Memory B cell (primary cell): ENCODE measurements at places on chromosomes 4 and X.

DNA sequence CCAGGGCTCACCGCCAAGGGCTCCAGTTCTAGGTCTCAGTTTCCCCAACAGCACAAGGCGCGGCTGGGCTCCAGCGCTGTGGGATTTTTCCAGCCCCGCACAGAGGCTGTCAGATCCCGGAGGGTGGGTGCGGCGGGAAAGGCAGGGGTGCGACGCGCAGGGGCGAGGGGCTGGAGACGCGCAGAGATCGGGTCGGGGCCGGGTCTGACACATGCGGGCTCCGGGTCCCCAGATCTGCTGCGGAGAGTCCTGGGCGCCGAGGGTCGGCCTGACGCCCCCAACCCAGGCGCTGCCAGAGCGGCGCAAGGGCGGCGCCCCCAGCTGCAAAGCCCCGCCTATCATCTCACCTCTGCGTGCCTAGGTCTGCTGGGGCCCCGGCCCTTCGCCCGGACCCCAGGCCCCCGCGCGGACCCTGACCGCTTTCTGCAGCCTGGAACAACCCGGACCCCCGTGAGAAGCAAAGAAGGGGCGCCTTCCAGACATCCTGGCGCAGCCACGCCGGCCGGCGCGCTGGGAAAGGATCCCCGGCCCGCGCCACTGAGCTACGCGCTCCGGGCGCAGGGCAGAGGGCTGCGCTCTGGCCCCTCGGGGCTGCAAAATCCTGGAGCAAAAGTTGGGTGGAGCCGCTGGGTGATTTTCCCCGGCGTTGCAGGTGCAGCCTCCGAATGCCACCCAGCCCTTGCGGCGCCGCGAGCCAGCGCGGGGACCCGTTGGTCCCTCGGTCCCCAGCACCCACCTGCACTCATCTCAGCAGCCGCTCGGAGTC, 486 bp downstream of the ABLIM2 start:
- no peaks in the 10 kb centered on the region for H3K36me3 ChIP-seq
- peak overlapping the region; percentile 75 for H3K4me3 ChIP-seq
- no peak for DNase-seq
- H3K27ac ChIP-seq, result no peak overlapping the region
- H3K4me1 ChIP-seq, result peaks cover 17% of the 10 kb centered on the region

DNA sequence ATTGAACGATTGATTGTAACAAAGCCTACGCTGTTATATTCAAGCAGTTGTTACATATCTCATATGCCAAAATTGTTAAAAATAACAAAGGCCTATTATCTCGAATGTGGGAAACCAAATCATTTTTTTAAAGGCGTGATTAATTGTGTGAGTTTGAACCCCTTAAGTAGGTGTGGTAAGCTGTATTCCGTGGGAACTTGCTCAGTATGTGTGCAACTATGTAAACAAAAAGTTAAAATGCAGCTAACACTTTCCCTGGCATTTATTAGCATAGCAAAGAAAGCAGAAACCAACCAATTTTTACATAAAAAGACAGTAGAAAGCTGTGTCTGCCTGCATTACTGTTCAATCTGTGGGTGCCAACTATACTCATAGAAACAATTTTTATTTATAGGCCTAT, 166.0 kb upstream of the HAND2 start:
- no peaks in the 10 kb centered on the region for H3K36me3 ChIP-seq
- H3K27ac ChIP-seq, result no peak overlapping the region
- DNase-seq, result no peak

DNA sequence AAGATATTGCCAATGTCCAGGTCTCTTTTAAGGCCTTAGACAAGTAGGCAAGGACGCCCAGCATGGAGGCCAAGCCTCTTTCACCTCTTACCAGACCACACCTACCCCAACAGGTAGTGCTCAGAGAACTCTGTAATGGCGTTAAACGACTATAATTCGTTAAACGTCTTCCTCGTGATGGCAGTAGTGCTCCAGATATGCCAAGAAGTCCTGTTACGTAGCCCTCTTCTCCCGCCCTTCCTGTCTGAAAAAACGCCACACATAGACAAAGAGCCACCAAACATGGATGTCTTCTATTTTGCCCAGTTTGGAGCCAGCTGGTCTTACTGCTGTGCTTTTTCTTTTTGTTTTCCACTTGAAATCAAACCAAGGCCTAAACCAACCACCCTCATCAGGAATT, 190.7 kb downstream of the OR13H1 start:
- H3K4me3 ChIP-seq, result no peak overlapping the region
- H3K27me3 ChIP-seq, result no peaks in the 10 kb centered on the region
- no peaks in the 10 kb centered on the region for H3K4me1 ChIP-seq
- no peaks in the 10 kb centered on the region for H3K36me3 ChIP-seq

GRCh38 chr4:6221851-6222760, 21.8 kb upstream of the JAKMIP1 start:
- peaks cover 18% of the 10 kb centered on the region for H3K27me3 ChIP-seq
- H3K4me1 ChIP-seq, result peaks cover 4% of the 10 kb centered on the region
- DNase-seq, result no peak

DNA sequence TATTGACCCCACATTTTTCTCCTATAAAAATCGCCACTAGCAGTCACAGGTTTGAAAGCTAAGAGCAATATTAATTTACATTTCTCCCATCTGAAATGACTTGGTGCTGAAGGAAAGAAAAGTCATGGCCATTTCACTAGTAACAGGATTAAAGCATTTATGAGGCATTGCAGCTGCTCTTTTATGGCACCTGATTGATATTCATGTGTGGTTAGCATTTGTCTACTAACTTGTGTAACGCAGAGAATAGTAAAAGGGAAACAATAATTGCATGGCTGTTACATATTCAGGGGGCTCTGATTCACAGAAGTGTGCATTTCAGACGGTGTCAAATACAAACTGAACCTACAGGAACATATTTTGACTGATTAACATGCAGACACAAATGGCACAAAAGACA, 5.2 kb downstream of the PCDH19 start:
- no peak overlapping the region for H3K4me3 ChIP-seq
- H3K36me3 ChIP-seq, result no peaks in the 10 kb centered on the region
- DNase-seq, result no peak
- no peak overlapping the region for H3K27ac ChIP-seq
- peaks cover 2% of the 10 kb centered on the region for H3K4me1 ChIP-seq

DNA sequence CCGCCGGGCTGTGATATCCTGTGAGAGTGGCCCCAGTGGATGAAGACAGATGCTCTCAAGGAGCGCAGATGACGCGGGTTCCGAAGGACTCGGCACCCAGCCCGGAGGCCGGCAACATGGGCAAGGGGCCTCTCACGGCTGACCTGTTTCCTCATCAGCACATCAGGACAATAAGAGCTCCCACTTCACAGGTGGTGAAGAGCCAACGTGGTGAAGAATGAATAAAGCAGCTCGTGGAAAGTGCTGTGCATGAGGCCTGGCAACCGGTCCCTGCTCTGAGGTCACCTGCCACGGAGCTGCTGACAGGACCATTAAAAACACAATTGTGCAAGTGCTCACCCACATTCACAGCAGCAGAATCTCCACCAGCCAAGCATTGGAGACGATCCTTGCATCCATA, 22.9 kb downstream of the ABLIM2 start:
- H3K36me3 ChIP-seq, result peaks cover 17% of the 10 kb centered on the region
- peaks cover 11% of the 10 kb centered on the region for H3K27me3 ChIP-seq
- peaks cover 5% of the 10 kb centered on the region for H3K4me1 ChIP-seq
- H3K4me3 ChIP-seq, result no peak overlapping the region
- no peak overlapping the region for H3K27ac ChIP-seq
- DNase-seq, result no peak

- no peak for DNase-seq
- no peaks in the 10 kb centered on the region for H3K27me3 ChIP-seq
- peaks cover 36% of the 10 kb centered on the region for H3K36me3 ChIP-seq
- H3K4me3 ChIP-seq, result no peak overlapping the region
Measured at GRCh38 chr4:121674696-121675095, 22.1 kb downstream of the ANXA5 start.

DNA sequence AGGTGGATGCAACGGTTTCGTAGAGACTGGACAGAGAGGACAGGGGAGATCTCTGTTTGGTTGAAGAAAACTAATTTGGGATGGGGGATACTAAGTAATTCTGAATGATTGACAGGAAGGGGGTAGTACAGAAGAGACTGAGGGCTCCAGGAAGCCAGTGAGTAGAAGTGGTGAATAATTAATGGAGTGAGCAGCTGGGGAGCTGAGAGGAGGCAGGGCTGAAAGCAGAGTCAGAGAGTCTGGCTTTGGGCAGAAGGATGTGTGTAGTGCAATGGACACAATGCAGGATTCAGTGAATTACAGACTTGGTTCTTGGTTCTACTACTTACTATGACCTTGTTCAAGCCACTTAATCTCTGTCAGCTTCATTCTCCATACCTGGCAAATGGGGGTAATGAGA, 161.7 kb downstream of the RBMX2 start:
- H3K27me3 ChIP-seq, result peaks cover 11% of the 10 kb centered on the region
- no peak overlapping the region for H3K4me3 ChIP-seq
- peaks cover 2% of the 10 kb centered on the region for H3K36me3 ChIP-seq
- peaks cover 2% of the 10 kb centered on the region for H3K4me1 ChIP-seq

DNA sequence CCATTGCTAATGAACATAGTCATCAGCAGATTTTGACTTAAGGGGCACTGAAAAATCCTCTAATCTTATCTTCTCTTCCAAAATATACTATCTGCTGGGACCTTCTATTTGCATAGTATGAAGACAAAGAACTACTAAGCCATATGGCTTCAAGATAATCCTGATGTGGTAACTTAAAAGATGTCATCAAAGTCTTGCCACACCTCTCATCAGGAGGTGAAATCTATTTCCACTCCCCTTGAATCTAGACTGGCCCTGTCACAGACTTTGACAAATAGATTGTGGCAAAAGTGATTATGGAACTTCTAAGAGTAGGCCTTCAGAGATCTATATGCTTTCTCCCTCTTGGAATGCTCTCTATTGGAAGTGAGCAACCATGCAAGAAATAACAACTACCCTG, 27.3 kb upstream of the TET2 start:
- no peaks in the 10 kb centered on the region for H3K36me3 ChIP-seq
- no peak overlapping the region for H3K27ac ChIP-seq

GRCh38 chr4:109429545-109429944, 4.1 kb upstream of the SEC24B start:
- no peak overlapping the region for H3K4me3 ChIP-seq
- no peak for DNase-seq
- peaks cover 2% of the 10 kb centered on the region for H3K36me3 ChIP-seq
- no peak overlapping the region for H3K27ac ChIP-seq

DNA sequence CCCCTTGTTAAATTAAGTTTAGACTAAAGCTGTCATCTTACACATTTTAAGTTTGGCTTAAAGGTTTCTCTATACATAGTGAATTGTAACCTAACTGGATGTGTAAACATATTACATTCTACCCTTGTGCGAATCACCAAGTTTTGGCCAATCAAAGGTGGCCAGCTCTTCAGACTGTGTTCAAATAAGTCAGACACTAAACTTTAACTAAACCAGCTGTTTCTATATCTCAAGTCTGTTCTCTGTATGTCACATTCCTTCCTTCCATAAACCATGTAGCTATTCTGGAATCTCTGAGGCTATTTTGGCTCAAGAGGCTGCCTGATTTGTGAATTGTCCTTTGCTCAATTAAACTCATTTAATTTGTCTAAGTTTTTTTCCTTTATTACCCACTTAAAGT, 6.7 kb downstream of the SULT1B1 start:
- DNase-seq, result no peak
- no peaks in the 10 kb centered on the region for H3K36me3 ChIP-seq
- H3K4me1 ChIP-seq, result no peaks in the 10 kb centered on the region
- H3K27ac ChIP-seq, result no peak overlapping the region
- no peak overlapping the region for H3K4me3 ChIP-seq

DNA sequence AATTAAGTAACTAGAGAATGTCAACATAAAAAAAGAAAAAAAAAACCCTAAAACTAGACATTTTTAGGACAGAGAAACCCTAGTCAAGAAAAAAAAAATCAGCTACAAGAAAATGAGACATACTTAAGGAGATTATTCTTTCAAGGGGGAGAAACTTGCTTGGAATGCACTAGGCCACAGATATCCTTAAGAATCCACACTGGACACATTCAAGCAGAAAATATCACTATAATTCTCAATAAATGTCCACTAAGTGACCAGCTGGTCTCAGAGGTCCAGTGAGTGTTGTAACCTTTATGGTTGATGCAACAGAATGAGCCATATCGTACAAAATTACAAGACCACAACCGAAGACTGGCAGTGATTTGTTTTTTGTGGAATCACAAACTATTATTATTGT, 15.6 kb upstream of the IBSP start:
- peaks cover 3% of the 10 kb centered on the region for H3K27me3 ChIP-seq
- no peak overlapping the region for H3K27ac ChIP-seq
- no peak overlapping the region for H3K4me3 ChIP-seq
- no peaks in the 10 kb centered on the region for H3K4me1 ChIP-seq
- no peak for DNase-seq

- H3K36me3 ChIP-seq, result no peaks in the 10 kb centered on the region
- H3K27ac ChIP-seq, result peak overlapping the region; percentile 88
- H3K4me3 ChIP-seq, result peak overlapping the region; percentile 65
- no peaks in the 10 kb centered on the region for H3K27me3 ChIP-seq
- DNase-seq, result peak; percentile 19
Measured at GRCh38 chrX:23773601-23774175, 9.3 kb upstream of the SAT1 start.

DNA sequence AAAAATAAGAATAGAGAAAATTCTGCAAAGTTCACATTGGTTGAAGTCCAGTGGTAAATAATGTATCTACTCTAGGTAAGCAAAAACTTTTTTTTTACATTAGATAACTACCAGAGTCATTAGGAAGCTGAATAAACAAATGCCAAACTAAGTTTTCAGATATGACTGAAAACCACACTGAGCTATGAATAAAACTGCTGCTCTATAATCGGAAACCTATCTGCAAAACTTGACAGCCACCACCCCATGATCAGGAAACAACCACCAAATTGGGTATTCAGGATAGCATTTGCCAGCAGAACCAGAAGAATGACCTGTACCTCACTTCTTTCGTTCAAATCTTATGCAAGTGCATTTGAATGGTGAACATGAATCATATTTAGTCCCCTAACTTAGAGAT, 173.0 kb upstream of the TET2 start:
- DNase-seq, result no peak
- H3K27me3 ChIP-seq, result no peaks in the 10 kb centered on the region
- no peaks in the 10 kb centered on the region for H3K36me3 ChIP-seq
- H3K4me1 ChIP-seq, result peaks cover 8% of the 10 kb centered on the region
- no peak overlapping the region for H3K4me3 ChIP-seq
- H3K27ac ChIP-seq, result no peak overlapping the region

- H3K4me3 ChIP-seq, result no peak overlapping the region
- peaks cover 1% of the 10 kb centered on the region for H3K36me3 ChIP-seq
- H3K4me1 ChIP-seq, result no peaks in the 10 kb centered on the region
- DNase-seq, result no peak
- H3K27ac ChIP-seq, result no peak overlapping the region
Measured at GRCh38 chr4:8698341-8699062, 105.9 kb downstream of the CPZ start.

DNA sequence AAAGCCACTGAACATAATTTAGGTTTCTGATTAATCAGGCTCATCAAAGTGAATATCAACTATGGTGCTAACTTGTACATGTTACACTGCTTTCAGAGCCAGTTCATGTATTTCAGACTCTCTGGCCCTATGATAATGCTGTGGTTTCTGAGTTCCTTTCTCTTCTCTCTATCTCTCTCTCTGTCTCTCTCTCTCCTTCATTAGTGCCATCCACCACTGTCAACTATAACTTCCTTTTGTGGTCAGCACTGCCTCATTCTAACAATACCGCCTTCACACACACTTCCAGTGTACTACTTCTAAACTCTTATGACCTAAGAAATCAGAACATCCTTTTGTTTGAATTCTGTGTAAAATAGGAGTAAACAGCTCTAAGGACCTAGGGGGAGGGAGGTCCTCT, 907.1 kb downstream of the RPA4 start:
- H3K4me1 ChIP-seq, result peaks cover 2% of the 10 kb centered on the region
- H3K36me3 ChIP-seq, result no peaks in the 10 kb centered on the region
- no peaks in the 10 kb centered on the region for H3K27me3 ChIP-seq
- no peak for DNase-seq

GRCh38 chr4:14262221-14262620, 634.7 kb upstream of the BOD1L1 start:
- H3K27ac ChIP-seq, result no peak overlapping the region
- no peaks in the 10 kb centered on the region for H3K27me3 ChIP-seq
- no peaks in the 10 kb centered on the region for H3K36me3 ChIP-seq
- no peak overlapping the region for H3K4me3 ChIP-seq
